NCI-H1092 treated with DMSO at 0.1 percent for 48 hours (cell line): ENCODE measurements at places on chromosomes 1 and 21.

- no peak for DNase-seq
These were observed 81.0 kb downstream of the PTPRU start for GRCh38 chr1:29317063-29317915.

DNA sequence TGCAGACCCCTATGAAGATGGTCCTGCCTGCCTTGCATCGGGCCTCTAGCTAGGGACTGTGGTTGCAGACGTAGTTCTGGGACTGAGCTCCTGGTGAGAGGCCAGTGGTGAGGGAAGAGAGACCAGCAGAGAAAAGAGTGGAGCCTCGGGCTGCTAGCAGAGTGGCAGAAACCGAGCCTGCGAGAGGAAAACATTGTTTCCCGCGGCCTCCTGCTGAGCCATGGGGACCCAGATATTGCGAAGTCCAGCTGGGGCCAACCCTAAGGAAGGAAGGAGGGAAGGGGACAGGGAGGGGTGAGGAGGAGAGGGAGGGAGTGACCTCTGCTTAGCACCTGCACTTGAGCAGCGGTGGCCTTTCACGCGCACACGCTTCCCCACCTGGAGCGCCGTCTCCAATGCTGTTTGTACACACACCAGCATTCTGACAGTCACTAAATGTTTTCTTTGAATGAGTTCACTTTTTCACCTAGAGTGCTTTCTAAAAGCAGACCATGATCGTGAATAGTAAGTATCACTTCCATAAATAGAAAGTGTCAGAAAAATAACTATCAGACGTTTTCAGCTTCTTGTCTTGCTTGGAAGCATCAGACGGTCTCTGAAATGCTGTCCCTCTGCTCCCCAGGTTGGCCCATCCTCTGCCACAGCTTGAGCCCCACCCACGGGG, 2.5 kb upstream of the FNDC10 start:
- no peak for DNase-seq

GRCh38 chr1:162193221-162193620, 123.7 kb downstream of the NOS1AP start:
- peak; percentile 56 for DNase-seq

DNA sequence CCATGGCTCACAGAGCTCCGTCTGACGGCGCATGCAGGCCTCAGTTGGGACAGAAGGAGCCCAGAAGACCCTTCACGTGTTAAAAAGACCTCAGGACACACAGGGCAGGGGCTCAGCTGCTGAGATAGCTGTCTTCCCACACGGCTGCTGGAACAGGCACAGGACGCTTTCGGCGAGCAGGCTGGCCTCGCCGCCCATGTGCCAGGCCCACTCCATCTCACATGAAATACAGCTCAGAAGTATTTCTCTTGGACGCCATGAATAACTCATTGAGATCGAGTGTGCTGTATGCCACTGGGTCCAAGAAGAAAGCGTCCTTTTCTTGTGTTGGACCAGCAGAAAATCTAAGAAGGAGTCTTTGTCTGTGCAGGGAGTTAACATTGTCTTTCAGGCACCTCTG, 69.6 kb downstream of the SIM2 start:
- DNase-seq = no peak

DNA sequence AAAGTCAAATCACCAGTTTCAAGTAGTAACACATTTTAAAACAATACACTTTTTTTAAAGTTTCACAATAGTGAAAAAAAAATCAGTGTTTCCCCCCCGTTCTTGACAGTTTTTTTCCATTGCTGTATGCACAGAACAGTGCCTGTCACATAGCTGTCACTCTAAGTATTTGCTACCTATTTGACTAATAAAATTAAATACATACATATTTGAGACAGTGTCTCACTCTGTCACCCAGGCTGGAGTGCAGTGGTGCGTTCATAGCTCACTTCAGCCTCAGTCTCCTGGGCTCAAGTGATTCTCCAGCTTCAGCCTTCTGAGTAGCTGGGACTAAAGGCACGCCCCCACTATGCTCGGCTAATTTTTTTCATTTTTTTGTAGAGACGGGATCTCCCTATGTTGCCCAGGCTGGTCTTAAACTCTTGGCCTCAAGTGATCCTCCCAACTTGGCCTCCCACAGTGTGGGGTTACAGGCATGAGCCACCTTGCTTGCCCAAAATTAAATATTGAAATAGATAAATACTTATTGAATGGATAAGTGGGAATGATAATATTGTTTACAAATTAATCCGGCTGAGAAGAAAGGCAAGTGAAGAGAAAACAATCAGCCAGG, 12.6 kb upstream of the RHBG start:
- no peak for DNase-seq

DNA sequence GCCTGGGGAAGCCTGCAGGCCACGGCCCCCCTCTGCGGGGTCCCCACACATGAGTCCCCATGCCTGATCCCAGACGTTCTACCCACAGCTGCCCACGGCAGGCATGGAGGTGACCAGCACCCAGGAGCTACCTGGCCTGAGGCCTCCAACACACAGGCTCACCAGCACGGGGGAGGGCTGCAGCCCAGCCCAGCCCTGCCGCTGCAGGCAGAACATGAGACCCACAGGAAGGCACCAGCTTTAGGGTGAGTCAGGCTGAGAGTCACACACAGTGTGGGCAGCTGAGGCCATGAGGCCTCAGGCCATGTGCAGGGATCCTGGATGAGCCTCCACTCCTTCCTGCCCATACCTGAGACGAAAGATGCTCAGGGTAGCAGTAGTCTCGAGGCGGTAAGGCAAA, 121.1 kb downstream of the PSMG1 start:
- no peak for DNase-seq

- peak; percentile 32 for DNase-seq
These were observed 96.4 kb upstream of the BACE2 start for GRCh38 chr21:41071258-41072171.

DNA sequence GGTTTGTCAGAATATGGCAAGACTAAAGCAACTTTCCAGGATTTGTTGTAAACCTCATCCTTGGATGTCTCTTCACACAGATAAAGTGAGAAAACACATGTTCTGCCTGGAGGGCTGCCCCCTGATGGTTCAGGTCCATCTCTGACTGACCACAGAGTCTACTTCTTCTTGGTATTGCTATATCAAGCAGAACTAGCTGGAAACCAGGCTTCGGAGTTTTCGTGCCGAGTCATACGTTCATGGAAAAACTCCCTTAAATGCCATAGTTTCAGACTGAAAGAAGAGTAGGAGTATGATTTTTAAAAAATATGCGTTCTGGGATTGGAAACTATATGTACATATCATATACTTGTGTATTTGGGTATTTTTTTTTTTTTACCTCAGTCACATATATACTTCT, 5.8 kb downstream of the OR10T2 start:
- DNase-seq = no peak

DNA sequence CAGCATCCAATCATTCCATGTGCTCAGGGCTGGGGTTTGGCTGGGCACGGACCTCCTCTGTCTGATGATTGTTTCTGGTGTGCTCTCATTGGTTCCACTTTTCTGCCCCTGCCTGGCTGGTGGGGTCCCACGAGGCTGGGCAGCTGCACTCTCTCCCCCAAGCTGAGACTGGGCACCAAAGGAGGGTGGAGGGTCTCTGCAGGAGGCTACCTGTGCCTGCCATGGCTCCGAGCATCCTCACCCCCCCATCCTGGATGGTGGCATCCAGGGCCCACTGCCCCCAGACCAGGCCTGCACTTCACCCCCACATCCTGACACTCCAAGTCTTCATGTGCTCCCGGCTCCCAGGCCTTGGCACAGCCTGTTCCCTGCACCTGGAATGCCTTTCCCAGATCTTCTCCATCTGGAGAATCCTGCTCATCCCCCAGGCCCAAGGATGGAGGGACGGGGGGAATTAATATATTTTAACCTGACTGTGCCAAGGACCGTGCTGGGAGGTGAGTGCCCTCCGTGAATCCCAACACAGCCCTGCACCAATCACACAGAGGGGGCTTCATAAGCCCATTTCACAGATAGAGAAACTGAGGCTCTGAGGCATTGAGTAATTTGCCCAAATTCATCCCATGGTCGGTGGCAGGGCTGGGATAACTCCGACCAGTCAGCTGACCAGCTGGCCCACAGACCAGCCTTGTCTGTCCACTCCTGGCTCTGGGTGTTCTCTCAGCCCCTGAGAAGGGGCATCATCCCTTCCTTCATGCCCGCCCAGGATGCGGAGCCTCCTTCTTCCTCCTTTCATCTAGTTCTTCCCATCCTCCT, 403.4 kb downstream of the MATN1 start:
- DNase-seq = no peak

DNA sequence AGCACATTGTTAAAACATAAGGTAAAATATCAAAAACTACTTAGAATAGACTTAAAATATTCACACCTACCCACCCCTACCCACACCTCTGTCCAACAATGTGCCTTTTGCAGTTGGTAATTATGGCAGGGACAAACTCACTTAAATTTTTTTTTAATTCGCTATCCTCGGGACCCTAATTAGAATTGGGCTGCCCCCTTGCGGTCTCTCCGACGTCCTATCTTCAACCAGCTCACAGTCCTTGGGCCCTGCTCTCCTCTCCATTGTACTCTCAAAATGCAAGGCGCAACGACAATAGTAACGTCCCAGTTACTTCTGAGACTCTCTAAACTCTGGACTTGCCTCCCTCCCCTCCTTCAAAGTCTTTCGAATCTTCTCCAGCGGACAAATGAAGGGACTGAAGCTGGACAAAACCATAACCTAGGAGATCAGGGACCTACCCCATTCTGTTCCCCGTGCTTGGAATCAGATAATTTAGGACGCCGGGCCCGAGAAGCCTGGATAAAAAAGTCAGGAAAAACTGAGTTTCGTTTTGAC, 1.1 kb upstream of the CIART start:
- peak; percentile 78 for DNase-seq

GRCh38 chr1:24111262-24111995, 506 bp downstream of the MYOM3 start:
- DNase-seq = no peak
